ENCODE measurements at places on chromosomes 16 and 17.

DNA sequence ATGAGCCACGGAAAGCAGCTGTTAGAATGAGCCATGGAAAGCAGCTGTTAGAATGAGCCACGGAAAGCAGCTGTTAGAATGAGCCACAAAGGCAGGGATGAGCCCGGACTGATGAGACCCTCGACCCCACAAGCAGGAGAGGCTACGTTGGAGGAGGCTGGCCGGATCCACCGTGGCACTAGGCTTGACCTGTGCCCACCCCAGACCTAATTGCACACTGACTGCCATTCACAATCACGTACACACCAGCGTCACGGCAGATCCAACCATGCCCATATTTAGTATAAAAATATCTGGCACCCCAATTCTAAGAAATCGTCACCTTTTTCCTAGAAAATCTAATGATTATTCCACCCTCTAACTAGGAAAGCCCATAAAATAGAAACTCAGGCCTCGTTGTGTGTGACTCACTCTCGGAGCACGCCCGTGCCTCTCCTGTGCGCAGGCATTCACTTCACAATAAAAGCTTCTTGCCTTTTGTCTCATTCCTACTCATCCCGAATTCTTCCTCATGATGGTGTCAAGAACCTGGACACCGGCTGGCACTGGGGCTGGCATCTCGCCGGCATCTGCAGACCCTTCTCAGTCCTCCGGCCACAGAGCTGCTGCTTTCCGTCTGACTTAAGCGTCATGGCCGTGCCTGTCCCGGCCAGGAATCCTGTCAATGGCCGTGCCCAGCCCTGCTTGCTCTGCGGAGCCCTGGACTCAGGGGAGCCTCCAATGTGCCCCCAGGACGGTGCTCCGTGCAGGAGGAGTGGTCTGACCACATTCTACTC, 5.5 kb upstream of the SECTM1 start:
- DNase-seq, result no peak

DNA sequence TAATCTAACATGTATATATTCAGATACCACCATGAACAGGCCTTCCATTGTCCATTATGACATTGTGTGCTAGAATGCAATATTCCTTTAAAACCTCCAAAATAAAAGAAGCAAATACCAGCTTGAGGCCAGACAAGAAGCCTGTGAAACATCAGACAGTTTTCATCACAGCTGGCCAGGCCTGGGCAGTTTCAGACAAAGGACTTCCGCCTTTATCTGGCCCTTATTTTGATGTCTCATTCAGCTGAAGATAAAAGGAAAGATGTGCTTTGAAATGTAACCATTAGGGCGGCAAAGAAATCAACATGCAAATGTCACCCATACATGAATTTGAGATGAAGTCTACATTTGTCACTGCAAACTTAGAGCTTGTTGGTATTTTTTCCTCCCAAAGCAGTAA, 737.5 kb downstream of the KCNJ2 start:
- DNase-seq, result no peak

DNA sequence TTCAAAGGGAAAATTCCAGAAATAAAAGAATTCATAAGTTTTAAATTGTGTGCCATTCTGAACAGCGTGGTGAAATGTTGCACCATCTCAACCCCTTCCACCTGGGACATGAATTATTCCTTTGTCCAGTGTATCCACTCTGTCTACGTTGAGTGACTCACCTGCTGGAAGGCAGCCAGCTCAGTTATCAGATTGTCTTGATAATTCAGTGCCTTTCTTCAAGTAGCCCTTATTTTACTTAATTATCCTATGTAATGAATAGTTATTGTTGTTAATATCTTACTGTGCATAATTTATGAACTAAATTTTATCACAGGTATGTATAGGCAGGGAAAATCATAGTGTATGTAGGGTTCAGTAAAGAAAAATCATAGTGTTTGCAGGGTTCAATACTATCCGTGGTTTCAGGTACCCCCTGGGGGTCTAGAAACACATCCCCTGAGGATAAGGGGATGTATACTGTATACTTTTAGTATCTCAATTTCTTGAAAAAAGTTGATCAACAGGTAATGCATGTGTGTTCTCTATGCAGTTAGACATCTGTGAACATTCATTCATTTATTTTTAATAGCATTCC, 7.7 kb upstream of the PCTP start:
- no peak for DNase-seq

- DNase-seq, result no peak
Measured at GRCh38 chr17:76359375-76359774, 5.7 kb upstream of the PRPSAP1 start.

- DNase-seq, result peak; percentile 26
Measured at GRCh38 chr17:13306310-13306962, 288.6 kb upstream of the ELAC2 start.

- no peak for DNase-seq
Measured at GRCh38 chr16:15640966-15641365, 2.0 kb downstream of the MARF1 start.

- DNase-seq, result peak; percentile 12
Measured at GRCh38 chr17:54891176-54891821, 9.4 kb upstream of the TOM1L1 start.

GRCh38 chr17:81967533-81968395, 6.8 kb upstream of the NOTUM start:
- DNase-seq, result peak; percentile 11

- no peak for DNase-seq
Measured at GRCh38 chr17:59651346-59651745, 31.7 kb downstream of the CLTC start.

DNA sequence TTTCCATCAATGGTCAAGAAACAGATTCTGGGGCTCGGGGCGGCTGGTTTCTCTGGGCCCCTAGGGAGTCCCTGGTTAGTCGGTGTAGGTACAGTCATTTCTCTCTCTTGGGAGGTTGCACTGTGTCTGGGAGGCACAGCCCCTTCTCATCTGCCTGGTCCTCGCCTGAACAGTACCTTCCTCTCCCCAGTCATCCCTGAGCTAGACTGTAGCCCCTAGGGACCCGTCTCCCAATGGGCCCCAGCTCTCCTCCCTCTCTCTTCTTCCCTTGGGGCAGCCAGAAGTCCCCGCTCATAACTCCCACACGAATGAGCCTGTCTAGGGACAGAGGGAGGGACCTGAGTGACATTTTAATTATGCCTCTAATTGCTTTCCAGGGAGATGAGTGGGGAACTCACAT, 20.2 kb upstream of the CPSF4L start:
- DNase-seq, result no peak

Measured in BJ (cell line).